Fibroblast of skin of left biceps (primary cell): ENCODE measurements at places on chromosomes 1 and 21.

- DNase-seq = no peak
These were observed 104.0 kb upstream of the ACTRT2 start for GRCh38 chr1:2917284-2917683.

- no peak for DNase-seq
These were observed 12.3 kb upstream of the CTRC start for GRCh38 chr1:15425958-15426357.

GRCh38 chr21:39386899-39387298, 38.0 kb upstream of the HMGN1 start:
- DNase-seq = no peak

DNA sequence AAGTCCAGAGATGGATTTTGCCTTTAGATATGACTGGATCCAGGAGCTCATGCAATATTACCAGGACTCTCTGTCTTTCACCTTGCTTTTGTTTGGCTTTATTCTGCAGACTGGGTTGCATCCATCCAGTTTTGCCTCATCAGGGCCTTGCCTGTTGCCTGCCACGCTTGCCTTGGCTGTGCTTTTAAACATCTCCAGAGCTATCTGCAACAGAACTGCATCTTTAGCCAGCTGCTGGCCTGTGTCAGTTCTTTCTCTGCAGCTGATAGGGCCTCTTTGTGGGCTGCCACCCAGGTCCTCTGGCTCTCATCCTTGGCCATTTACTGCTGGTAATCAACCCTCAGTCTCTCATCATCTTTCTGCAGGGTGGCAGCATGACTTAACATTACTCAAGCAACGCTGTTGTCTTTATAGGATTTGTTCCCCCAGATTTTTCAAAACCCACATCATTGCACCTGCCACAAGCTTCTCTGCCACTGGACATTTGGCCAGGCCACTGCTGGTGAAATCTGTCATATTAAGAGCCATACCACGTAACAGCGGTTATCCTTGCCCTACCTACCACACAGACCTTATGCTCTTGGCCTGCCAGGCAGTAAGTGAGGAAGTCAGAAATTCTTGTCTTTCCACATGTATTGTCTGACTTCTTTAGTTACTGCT, 24.4 kb upstream of the HUNK start:
- DNase-seq = no peak

DNA sequence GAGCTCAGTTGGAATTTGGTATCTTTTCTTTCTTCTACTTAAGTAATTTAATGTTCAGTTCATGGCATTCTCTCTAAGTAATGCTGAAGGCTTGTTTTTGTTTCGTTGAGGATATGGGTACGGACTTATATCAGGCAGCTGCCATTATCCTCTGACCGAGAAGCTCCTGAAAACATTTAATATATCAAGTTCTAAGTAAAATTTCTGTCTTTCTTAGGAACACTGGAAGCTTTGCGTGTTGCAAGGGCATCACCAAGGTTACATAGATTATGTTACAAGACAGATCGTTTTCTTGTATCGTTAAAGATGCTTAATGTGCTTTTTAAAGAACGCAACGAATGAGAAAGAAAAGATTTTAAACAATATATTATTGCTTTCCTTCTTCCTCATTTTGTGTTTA, 1.0 kb upstream of the GALNT2 start:
- DNase-seq = no peak

GRCh38 chr1:219124163-219124562, 49.5 kb upstream of the LYPLAL1 start:
- DNase-seq = no peak

GRCh38 chr1:27058966-27059669, 46.5 kb upstream of the TENT5B start:
- DNase-seq = no peak

DNA sequence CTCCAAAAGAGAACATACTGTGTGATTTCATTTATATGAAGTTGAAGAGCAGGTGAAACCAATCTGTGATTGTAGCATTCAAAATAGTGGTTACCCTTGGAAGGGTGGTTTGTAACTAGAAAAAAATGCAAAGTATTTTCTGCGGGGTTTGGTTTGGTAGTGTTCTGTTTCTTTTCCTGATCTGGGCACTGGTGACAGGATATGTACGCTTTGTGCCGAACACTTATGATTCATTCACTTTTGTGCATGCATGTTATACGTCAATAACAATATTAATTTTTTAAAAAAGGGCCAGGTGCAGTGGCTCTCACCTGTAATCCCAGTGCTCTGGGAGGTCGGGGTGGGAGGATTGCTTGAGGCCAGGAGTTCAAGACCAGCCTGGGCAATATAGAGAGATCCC, 63.8 kb downstream of the CD34 start:
- DNase-seq = no peak

GRCh38 chr1:192522673-192523072, 52.9 kb upstream of the RGS1 start:
- DNase-seq = no peak

- DNase-seq = peak; percentile 98
These were observed 15.9 kb downstream of the SHISA4 start for GRCh38 chr1:201904579-201904978.

DNA sequence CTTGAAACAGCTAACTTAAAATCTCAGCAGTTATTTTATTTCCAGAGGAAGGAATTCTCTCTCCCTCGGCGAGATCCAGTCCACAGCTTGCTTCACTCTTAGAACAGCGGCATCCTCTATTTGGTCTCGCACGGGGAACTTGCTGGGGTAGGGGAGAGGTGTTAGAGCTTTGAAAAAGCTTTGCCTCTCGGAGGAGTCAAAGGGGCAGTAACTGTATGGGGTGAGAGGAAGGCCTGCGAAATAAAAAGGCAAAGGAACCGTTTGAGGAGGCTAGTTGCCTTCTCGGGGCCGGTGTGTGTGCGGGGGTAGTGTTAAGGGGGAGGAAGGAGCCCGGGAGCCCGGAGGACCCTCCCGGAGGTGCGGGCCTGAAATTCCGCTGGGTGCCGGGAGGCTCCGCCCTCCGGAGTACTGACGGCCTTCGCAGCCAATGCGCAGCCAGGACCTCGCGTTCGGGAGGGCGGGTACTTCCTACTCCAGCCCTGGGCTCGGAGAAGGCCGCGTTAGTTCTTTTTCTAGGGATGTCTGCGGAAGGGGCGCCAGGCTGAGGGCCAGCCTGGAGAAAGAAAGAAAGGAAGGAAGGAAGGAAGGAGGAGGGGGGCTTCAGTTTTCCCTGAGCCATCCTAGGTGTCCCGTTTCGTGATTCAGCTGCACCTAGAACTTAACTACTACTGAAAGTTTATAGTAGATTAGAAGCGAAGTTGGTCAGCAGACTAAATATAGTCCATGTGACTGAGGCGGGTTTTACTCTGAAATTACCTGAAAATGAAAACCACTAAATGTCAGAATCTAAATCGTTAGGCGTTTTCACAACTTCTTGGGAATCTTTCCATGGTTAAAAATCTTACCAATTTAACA, 2.2 kb downstream of the NEK7 start:
- DNase-seq = peak; percentile 76

GRCh38 chr1:235253219-235253962, 74.6 kb downstream of the ARID4B start:
- DNase-seq = peak; percentile 36

- peak; percentile 73 for DNase-seq
These were observed 24.1 kb upstream of the ALDH4A1 start for GRCh38 chr1:18926315-18927081.

DNA sequence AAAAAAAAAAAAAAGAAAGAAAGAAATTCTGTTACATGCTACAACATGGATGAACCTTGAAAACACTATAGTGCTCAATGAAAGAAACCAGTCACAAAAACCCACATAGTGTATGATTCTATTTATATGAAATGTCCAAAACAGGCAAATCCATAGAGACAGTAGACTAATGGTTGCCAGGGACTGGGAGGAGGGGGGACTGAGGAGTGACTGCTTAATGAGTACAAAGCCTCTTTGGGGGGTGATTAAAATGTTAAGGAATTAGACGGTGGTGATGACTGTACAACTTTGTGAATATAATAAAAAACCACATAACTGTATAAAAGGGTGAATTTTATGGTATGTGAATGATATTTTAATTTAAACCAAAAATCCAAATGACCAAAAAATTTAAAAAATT, 116.0 kb upstream of the GUCA2B start:
- DNase-seq = no peak

- DNase-seq = no peak
These were observed 118.3 kb upstream of the COL6A1 start for GRCh38 chr21:45863267-45863666.

GRCh38 chr1:32307324-32307723, 15.4 kb downstream of the HDAC1 start:
- no peak for DNase-seq

GRCh38 chr1:37867784-37868183, 8.4 kb upstream of the MTF1 start:
- no peak for DNase-seq

DNA sequence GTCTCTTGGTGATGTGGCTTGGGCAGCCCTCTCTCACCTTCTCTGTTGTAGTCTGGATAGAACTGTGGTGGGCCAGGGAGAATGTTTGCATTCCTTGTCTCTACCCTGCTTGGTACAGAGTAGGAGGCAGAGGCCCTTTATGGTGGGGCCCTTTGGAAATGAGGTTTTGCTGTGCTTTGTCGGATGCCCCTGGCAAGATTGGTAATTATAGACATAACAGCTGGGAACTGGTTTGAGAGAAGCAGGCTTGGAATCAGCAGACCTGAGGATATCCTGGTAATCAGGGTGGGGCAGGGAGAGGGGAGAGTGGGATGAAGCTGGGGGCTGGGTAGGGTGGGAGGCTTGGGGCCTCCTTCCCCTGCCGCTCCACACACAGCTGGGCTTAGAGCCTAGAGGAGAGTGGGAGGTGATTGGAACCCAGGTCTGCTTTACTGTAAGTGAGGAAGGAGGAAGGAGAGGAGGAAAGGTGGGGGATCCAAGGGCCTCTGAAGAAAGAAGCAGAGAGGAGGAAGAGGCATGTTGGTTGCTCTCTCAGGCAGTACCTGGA, 5.0 kb downstream of the VANGL2 start:
- DNase-seq = no peak

- DNase-seq = no peak
These were observed 1159.8 kb upstream of the ADGRL2 start for GRCh38 chr1:80640978-80641377.

DNA sequence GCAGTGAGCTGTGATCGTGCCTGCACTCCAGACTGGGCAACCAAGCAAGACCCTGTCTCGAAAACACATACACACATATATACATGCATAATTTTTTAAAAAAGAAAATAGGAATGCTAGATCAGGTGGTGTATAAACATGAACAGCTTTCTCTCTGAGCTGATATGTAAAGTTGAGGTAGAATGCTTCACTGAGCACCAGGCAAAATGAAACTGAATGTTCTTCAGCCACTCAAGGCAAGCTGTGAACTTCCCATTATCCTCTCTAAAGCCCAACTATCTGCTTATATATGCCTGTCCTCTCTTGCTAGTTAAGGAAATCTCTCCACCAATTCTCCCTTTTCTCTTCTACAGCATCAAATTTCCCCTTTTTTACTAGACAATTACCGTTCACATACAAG, 93.0 kb downstream of the NUF2 start:
- no peak for DNase-seq

DNA sequence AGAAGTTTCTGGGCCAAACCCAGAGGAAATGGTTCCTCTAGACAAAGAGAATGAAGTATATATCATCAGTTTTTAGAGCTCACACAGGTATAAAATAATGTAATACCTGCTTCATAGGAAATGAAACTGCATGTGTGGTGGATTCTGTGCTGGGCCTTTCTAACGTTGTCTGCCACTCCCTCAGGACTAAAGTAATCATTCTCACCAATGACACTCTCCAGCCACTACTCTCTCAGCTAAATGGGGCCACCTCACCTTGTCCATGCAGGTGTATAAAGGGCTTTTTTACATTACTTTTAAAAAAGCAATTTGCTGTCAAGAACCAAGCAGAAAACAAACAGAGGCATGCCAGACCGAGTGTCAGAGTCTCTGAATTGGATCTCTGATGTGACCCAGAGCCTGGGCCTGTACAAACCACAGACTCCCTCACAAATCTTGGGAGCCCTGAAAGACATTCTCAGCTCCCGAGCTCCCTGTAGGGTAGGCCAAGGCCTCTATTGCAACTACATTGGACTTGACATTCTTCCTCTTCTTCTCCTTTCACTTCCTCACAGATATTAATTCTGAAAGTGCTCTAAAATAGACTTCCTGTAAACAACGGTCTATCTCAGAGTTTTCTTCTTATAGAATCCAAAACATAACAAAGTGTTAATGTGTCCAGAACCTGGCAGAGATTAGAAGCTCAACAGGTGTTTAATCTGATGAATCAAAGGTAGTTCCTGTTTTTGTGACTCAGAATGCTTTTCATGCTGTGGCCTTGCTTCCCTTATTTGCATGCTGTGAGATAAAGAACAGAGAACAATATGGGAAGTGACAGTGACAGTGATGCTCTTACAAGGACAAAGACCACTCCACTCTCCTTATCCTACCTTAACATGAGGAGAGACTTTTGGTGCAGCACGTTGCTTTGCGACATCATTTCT, 8.6 kb downstream of the AIM2 start:
- no peak for DNase-seq

DNA sequence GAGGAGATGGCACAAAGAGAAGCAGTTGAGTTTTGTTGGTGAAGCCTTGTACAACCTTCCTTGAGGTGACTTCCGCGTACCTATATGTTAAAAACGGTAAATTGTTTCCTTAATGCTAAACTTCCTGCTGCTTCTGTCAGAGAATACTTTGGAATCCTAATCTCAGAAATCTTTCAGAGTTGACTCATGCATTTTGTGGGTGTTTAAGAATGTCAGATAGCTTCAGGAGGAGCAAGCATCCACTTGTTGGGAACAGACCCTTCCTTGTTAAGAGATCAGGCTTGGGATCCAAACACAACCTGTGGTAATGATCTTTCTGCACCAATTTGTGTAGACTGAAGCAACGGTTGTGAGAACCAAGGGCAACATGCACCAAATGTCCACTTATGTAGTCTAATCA, 29.5 kb downstream of the AK4 start:
- peak; percentile 45 for DNase-seq

- no peak for DNase-seq
These were observed at the start of gene CXADR for GRCh38 chr21:17512253-17513213. Gene CXADR, plus strand, starts transcription at chr21:17513043. Its CDS starts 87 bp downstream, at chr21:17513130.
